ENCODE measurements at places on chromosomes 7 and 10.

- no peak for DNase-seq
These were observed 351.1 kb upstream of the ETV1 start for GRCh38 chr7:14340393-14341074.

- no peak for DNase-seq
These were observed 4.9 kb downstream of the PRTFDC1 start for GRCh38 chr10:24947304-24948097.

- no peak for DNase-seq
These were observed 72.9 kb downstream of the SP8 start for GRCh38 chr7:20713792-20714191.

DNA sequence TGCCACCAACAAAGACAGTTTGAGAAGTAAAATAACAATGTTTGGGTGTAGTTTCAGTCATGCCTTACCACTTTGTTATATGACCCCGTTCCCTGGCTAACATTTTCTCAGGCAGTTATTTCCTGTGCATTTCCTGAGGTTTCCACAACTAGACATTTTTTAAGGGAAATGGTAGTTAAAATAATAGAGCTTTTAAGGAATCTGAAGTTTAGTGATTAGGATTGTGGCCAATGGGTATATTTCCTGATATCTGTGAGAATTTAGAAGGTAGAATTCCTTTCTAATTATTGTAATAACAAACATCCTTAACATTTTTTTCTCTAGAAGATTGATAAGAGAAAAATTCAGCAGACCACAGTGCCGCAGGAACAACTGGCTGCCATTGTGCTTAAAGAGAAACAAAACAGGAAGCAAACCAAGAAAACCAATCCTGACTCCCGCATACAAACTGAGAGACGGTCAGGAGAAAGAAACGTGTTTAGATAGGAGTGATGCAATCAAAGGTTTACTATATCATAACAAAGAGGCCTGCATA, 193.6 kb downstream of the MBL2 start:
- DNase-seq: no peak

Measured in activated T-cell treated with anti-CD3 and anti-CD28 coated beads, Interleukin-2, amount 50 U/mL, for 72 hours (primary cell).